AG04450 (cell line): ENCODE measurements at places on chromosomes 3 and 15.

GRCh38 chr3:192186498-192186897, 540.8 kb downstream of the FGF12 start:
- DNase-seq = no peak

GRCh38 chr3:3307491-3307890, 128.0 kb upstream of the CRBN start:
- no peak for DNase-seq

- no peak for DNase-seq
Measured at GRCh38 chr3:27596921-27597320, 112.7 kb upstream of the SLC4A7 start.

DNA sequence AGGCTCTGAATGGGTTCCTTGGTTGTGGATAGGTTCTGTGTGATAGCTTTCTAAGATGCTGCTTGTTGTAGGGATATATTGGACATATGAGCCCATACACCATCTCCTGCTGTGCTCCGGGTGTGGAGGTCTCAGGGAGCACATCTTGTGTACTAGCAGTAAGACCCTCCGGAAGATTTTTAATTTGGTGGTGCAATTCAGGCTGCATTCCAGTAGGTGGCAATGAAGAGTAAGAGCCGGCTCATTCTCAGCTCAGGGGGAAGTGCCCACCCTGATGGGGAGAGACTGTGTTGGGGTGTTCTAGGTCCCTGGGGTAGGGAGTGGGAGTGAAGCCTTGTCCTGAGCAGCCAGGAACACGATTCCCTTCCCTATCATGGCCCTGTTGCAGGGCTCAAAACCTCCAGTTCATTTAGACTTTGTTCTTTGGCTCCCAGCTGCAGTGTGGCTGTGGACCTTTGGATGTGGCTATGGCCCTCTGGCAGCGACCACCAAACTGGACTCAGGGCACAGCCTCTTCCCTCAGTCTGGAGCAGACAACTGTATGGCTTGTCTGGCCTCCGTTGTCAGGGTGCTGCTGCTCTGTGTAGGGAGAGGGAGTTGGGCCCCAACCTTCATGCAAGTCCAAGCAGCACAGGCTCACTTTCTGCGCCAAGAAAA, 104.7 kb downstream of the UNC13C start:
- DNase-seq = no peak

- DNase-seq = no peak
Measured at GRCh38 chr15:85539491-85539890, 159.1 kb downstream of the AKAP13 start.

DNA sequence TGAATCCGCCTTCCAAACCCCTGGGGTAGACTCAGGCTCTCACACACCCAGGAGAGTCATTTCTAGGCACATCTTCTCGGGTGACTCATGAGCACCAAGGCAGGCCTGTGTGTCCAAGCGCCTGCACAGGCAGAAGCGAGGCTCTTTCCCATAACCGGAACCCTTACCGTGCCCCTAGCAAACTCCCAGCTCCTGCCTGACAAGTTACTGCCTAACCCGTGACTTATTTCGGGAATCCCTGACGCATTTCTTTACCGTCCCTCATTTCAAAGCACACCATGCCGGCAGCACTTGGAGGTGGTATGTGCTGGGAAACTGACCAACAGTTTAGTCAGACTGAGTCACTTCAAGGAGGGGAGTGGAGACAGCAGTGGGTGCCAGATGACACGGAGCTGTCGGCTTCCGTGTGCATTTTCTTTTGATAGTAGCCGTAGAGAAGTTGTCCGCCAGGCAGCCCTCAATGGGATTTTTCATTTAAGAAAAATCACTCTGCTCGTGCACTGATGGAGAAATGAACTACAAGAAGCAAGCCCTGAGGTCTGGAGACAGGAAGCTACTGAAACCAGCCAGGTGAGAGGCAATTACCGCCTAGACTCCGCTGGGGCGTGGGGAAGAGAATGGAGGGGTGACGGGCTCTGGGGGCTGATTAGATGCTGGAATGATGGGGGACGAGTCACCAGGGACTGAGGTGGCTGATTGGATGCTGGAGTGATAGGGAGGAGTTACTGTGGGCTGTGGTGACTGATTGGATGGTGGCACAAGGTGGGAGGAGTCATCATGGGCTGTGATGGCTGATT, 17.3 kb upstream of the HRH1 start:
- DNase-seq = peak; percentile 100

DNA sequence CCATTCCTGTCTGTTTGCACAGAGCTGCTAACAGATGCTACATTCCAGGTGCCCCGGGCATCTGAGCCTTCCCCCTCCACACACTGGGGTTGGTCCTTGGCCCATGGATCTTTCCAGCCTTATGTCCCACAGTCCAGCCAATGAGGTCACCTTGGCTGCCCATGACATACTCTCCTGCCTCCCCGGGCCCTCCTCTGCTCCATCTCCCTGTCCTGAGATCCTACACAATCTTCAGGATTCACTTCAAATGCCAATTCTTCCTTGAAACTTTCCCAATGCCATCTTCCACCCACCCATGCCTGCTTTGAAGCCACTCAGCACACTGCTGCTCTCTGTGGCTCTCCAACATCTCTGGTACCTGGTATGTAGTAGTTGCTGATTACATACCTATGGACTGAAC, 4.3 kb downstream of the CHRNA3 start:
- no peak for DNase-seq

DNA sequence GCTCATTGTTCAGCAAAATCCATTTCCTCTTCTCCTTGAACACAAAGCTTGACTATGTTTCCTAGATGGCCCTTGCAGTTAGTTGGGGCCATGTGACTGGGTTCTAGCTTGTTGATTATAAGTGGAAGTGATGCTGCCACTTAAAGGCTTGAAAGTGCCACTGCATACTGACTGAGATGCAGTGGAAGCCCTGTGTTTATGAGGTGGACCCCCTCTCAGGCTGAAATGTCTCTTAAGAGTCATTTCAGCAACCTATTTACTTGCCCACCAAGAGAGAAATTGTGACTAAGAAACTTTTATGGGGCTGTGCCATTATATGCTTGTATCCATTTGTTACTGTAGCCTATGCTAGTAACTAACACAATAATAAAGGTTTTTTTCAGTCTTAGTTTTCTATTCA, 8.4 kb upstream of the ANP32A start:
- DNase-seq = no peak

GRCh38 chr15:41437448-41437847, 20.6 kb downstream of the RTF1 start:
- no peak for DNase-seq

DNA sequence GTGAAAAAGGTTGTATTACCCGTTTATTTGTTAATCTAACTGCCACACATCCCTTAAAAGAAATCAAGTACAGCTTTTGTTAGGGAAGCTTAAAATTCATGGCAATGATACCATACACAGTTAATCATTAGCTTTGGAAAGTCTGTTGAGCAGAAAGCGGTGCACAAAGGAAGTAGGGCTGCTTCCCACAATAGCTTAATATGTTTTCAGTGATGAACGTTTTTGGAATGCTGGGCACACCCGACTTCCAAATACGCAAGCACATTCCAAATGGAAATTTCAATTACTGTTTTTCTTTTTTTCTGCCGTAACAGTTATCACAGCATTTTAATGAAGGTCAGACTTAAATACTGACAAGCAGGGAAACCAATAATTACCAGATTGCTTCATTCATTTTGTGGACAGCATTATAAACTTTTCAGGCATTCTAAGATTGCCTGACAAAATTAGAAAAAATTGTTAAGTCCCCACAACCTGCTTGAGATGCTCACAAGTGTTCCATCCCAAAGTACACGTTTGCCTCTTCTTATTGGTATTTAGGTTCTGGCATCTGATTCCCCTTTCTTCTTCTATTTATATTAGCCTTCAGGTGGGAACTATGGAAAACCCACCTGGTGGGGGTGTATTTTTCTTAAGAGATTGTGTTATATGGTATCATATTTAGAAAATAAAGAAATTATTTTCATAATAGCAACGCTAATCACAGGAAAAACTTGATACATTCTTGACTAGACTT, 1.1 kb upstream of the ECT2 start:
- DNase-seq = peak; percentile 88
